ENCODE measurements at places on chromosomes 5 and 9. TPM values are rescaled to one million over a fixed set of nuclear protein-coding genes. Genes with fewer than 3 reads are reported as not detected.

- DNase-seq, result no peak
Observed at GRCh38 chr5:98320343-98320742, 453.1 kb upstream of the RGMB start.

DNA sequence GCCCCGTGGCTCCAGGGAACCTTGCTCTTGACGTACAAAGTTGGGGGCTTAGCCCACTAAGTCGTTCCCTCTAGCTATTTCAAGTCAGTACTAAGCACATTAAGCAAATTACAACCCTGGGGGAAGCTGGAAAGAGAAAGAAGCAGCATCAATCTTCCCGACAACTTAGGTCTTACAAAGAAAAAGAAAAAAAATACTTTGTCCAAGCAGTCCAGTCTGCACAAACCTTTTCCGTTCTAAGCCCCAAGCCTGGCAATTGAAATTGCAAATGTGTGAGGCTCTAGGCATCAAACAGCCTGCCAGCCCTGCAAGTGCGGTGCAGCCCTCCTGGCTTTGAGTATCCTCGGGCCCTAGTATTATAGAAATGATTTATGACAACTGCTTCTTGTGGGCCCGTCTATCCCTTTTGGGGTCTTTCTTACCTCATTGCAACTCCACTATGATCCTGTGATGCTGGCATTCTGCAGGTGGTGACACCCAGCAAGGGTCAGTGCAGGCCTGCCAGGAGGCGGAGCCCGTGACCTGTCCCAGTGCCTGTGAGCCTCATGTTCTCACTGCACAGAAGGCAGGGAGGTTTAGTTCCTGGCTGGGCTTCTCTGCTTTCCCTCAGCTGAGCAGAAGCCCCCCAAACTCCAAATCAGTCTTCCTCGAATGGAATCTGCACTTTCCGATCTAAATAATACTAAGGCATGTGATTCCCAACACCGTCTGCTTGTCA is 232.3 kb upstream of the IRX2 start:
- DNase-seq, result no peak

DNA sequence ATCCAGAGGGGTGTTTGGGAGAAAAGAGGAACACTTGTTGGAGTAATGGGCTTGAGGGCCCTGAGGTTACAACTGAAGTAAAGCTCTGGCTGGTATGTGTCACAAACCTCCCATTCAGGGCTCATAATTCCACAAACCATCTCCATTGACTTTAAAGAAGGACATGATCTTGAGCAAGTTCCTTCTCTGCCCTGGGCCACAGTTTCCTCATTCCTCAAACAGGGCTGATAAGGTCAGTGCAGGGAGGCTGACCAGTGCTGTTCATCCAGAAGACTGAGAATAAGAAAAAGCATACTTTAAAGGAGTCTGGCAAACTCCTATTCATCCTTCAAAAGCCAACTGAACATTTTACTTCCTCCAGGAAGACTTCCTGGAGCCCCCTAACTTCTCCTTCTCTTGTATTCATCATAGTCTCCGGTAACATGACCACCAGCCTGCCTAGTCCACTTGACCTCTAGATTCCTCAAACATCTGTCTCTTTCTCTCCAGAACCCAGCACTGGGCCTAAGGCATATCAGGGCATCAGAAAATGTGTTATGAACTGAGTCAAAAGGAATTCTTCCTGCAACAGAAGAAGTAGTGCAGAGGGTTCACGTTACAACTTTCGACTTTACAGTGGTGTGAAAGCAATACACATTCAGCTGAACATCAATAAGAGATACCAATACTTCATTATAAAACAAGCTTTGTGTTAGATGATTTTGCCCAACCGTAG is 20.7 kb upstream of the PTPN3 start:
- no peak for DNase-seq

PCDHGA2 gene
- total RNA-seq, result 2.4 TPM

DNA sequence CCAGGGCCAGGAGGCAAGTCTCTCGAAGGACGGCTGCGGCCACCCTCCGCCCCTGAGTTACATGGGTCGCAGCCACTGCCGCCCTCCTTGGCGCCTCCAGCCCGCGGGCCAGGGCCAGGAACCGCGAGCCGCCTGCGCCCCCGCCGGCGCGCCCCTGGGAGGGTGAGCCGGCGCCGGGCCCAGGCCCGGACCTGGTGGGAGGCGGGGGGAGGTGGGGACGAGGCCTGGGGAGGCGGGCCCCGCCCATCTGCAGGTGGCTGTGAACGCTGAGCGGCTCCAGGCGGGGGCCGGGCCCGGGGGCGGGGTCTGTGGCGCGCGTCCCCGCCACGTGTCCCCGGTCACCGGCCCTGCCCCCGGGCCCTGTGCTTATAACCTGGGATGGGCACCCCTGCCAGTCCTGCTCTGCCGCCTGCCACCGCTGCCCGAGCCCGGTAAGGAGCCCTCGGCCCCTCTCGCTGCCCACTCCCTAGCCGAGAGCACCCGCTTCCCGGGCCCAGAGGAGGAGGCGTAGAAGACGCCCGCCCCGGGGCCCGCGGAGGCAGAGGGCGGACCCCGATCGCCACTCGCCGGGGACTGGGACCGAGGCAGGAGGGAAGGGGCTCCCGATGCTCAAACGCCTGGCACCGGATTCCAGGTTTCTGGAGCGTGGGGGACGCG is at the start of gene ASS1:
Gene ASS1 (plus strand): TSS at position 397 of the 657 bp plus-strand sequence. CDS start 7,268 bp downstream, outside the sequence.
- DNase-seq, result peak; percentile 73

GKAP1 gene
- total RNA-seq, result 26.1 TPM

NEURL1B gene
- 23.9 TPM for total RNA-seq

Data from prostate gland (tissue), 2 donors.